Activated gamma-delta T cell treated with Interleukin-2 at 50 U/mL for 16 hours (primary cell): ENCODE measurements at places on chromosomes 5 and 9.

DNA sequence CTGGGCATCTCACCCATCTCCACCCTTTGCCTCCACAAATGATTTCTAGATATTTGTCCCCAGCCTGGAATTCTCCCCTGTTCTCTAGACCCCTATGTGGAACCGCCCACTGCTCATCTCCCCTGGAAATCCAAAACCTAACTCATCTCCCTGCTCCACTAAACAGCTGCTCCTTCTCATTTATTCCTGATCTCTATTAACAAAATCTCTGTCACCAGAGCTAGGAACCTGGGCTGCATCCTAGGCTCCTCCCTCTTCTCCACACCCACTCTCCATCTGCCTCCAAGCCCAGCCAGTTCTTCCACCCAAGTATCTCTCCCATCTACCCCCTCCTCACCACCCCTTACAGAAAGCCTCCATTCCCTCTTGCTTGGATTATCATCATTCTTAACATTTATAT is 24.0 kb upstream of the SYNPO start:
- DNase-seq: no peak

GRCh38 chr5:159550951-159551350 is 220.7 kb upstream of the IL12B start:
- no peak for DNase-seq

DNA sequence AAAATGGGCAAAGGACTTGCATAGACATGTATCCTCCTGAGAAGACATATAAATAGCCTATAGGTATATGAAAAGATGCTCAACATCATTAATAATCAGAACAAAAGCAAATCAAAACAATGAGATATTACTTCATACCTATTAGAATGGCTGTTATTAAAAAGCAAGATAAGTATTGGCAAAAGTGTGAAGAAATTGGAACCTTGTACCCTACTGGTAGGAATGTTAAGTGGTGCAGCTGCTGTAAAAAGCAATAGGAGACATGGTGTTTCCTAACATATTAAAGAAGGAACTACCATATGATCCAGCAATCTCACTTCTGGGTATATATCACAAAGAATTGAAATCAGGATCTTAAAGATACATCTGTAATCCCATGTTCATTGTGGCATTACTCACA is 69.8 kb upstream of the PRR16 start:
- no peak for DNase-seq

- DNase-seq: no peak
These were observed 134.0 kb downstream of the KCTD16 start for GRCh38 chr5:144304688-144305087.

GRCh38 chr5:10715605-10716290 is 45.3 kb downstream of the DAP start:
- DNase-seq: no peak

DNA sequence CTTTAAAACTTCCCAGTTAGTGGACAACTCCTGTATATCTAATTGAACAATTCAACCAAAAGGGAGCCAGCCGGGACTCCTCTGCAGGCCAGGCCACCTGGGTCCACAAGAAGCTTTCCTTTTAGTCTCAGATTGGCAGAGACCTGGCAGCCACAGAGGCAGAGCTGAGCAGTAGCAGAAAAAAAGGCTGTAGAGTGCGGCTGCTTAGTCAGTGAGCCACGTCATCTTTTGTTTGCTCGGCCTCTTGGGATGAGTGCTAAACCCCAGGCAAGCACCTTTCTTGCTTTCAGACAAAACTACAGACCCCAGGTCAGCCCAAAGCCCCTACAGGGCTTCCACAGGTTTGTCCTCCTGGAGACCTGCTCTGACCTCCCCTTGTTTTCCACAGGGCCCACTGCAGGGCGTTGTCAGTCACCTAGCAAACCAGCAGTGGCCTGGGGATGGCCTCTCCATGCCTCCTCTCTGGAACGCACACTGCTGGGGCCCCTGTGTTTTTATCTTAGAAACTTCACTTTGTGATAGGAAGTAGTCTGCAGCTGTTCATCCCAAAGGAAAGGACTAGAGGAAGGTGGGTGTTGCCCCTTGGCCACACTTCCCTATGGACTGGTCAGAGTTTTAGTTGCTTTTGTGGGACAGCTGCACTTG is 49.9 kb downstream of the SHB start:
- DNase-seq: no peak

GRCh38 chr5:73292816-73293459 is 119.9 kb downstream of the TMEM174 start:
- no peak for DNase-seq

- no peak for DNase-seq
These were observed 423.9 kb downstream of the DMRT2 start for GRCh38 chr9:1473956-1474634.

DNA sequence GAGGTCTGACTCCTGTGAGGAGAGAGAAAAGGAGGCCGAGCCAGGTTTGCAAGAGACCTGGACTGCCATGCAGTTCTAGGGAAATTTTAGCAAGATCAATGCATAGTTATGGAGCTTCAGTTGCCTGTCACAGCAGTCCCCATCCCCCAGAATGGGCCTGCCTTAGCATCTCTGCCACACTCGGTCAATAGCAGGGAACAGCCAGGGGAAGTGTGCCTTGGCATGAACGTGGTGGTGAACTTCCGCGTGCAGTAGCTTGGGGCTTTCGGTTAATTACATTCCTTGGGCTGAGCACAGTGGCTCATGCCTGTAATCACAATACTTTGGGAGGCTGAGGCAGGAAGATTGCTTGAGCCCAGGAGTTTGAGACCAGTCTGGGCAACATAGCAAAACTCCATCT is 157.8 kb downstream of the TLE1 start:
- no peak for DNase-seq

GRCh38 chr9:126449725-126450667 is 123.4 kb downstream of the MVB12B start:
- DNase-seq: no peak

DNA sequence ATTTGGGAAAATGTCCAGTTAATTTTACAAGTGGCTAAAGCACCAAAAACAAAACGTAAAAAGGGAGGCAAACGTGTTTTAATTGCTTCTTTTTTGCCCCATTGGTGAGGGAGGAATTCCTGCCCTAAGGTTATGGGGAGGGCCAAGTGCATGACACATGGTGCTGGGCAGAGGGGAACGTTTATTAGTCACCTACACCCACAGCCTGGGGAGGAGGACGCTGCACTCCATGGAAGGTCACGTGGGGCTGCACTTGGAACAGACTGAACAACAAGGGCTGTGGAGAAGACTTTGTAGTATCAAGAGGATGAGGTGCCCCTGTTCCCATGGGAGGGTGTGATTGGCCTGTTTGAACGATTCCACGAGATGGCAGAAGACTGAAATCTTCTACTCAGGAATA is 13.7 kb upstream of the ADAMTS16 start:
- DNase-seq: no peak

DNA sequence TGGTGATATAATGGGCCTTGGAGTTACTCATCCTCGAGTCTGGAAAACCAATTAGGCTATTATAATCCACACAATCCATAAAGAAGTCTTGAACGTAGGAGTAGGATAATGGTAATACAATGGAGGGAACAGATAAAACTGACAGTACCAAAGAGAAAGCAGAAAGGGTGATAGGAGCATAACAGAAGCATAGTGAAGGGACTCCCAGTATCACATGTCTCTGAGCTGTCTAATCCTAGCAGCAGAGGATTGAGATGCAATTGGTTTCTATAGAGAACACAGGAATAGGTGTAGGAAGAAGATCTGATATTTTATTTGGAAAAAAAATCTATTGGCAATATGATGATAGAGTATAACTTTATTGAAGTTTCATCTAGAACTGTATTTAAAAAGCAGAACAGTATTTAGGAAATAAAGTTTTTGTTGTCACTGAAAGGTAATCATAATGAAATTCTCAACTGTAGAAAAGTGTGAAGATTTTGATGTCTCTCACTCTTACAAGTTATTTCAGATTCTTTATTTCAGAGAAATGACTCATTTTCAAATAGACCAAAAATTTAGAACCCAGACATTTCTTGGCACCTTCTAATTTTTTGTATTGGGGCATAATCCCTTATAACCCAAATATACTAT is 25.4 kb downstream of the SRFBP1 start:
- DNase-seq: no peak

- DNase-seq: no peak
These were observed 36.3 kb downstream of the GLIS3 start for GRCh38 chr9:4263591-4263990.

GRCh38 chr9:85653153-85653552 is 88.6 kb downstream of the AGTPBP1 start:
- DNase-seq: no peak

- DNase-seq: no peak
These were observed 18.4 kb downstream of the CARD19 start for GRCh38 chr9:93114169-93114983.

DNA sequence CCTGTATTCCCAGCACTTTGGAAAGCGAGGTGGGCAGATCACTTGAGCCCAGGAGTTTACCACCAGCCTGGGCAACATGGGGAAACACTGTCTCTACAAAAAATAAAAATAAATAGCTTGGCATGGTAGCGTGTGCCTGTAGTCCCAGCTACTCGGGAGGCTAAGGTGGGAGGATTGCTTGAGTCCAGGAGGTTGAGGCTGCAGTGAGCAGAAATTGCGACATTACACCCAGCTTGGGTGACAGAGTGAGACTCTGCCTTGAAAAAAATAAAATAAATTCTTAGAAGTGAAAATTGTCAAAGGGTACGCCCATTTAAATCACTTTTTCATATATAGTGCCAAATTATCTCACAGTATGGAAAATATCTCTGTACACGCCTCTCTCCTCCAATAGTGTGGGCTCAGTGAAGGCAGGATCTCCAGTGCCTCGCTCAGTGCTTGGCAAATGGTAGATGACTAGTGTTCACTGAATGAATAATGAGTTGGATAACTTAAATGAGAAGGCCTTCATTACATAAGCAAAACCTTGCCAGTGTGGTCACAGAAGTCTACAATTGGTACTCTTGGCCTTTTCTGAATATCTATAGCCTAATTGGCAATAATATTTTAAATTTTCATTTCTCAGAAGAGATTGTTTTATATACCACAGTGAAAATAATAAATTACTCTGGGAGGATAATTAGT is 9.4 kb upstream of the CCL28 start:
- no peak for DNase-seq
